ENCODE measurements at places on chromosomes 12 and 14. TPM values are rescaled to one million over a fixed set of nuclear protein-coding genes. Genes with fewer than 3 reads are reported as not detected.

- H3K27me3 ChIP-seq: no peaks in the 10 kb centered on the region
- H3K4me3 ChIP-seq: no peak overlapping the region
- H3K36me3 ChIP-seq: peaks cover 2% of the 10 kb centered on the region
- H3K4me1 ChIP-seq: peaks cover 8% of the 10 kb centered on the region
- no peak overlapping the region for H3K27ac ChIP-seq
These were observed 55.5 kb upstream of the TTC7B start for GRCh38 chr14:90871605-90872233.

CAPS2 gene
- 2.4 TPM for total RNA-seq

GRCh38 chr14:77883131-77883846, 83.4 kb downstream of the ADCK1 start:
- no peak for DNase-seq
- H3K4me1 ChIP-seq: peaks cover 7% of the 10 kb centered on the region
- H3K27ac ChIP-seq: no peak overlapping the region
- H3K27me3 ChIP-seq: no peaks in the 10 kb centered on the region
- H3K36me3 ChIP-seq: peaks cover 5% of the 10 kb centered on the region

- no peak overlapping the region for H3K4me3 ChIP-seq
- H3K27me3 ChIP-seq: peaks cover 11% of the 10 kb centered on the region
- no peaks in the 10 kb centered on the region for H3K36me3 ChIP-seq
- no peak for DNase-seq
These were observed 206.0 kb upstream of the MYL2 start for GRCh38 chr12:111126331-111126730.

DNA sequence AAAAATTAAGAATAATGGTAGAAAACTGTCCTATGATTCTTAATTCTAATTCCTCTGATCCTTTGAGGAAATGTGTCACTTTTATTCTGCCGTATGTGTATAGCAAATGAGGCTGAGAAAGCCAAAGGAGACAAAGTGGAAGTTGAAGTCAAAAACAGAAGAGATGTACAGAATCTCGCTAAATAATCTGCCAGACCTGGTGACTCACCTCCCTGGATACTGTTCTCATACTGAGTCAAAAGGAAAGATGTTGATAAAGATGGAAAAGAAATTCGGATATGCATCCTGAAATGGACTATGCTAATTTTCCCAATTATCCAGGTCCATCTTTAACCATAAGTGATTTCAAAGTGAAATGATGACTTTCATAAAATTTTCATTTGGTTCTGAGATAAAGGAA, 92.5 kb downstream of the DUSP6 start:
- no peaks in the 10 kb centered on the region for H3K27me3 ChIP-seq
- H3K27ac ChIP-seq: no peak overlapping the region
- no peak for DNase-seq
- no peaks in the 10 kb centered on the region for H3K36me3 ChIP-seq
- no peaks in the 10 kb centered on the region for H3K4me1 ChIP-seq
- no peak overlapping the region for H3K4me3 ChIP-seq

GRCh38 chr12:116547955-116548501, 11.2 kb upstream of the MAP1LC3B2 start:
- no peaks in the 10 kb centered on the region for H3K27me3 ChIP-seq
- H3K27ac ChIP-seq: peak overlapping the region; percentile 91
- no peak for DNase-seq
- peak overlapping the region; percentile 34 for H3K4me3 ChIP-seq

DNA sequence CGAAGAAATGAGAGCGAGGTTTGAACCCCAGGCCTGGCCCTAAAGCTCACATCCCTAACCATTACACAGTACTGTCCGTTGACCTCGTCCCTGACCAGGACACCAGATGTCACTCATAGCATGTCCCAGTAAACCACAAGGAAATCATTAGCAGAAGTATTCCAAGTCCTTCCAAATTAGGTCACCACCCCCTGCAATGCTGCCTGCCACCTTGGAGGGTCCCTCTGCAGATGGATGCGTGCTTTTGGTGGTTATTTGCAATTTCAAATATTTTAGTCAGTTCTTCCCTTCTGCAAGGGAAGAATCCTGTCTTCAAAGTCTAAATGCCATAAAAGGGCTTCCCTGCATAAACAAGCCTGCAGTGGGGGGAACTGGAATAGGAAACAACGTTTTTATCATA, 71.3 kb downstream of the CLMN start:
- H3K36me3 ChIP-seq: no peaks in the 10 kb centered on the region
- peak overlapping the region; percentile 3 for H3K27ac ChIP-seq
- no peak for DNase-seq
- peaks cover 25% of the 10 kb centered on the region for H3K4me1 ChIP-seq
- H3K4me3 ChIP-seq: no peak overlapping the region

- H3K4me1 ChIP-seq: peaks cover 32% of the 10 kb centered on the region
- DNase-seq: no peak
- peak within 1 kb of the TSS; percentile 65 for H3K4me3 ChIP-seq
- no peak within 1 kb of the TSS for H3K27ac ChIP-seq
- H3K36me3 ChIP-seq: no peaks in the 10 kb centered on the region
These were observed at the start of gene DNAJC22 for GRCh38 chr12:49346659-49347310. Gene DNAJC22, plus strand, starts transcription at chr12:49346888. Its CDS starts 1,985 bp downstream, at chr12:49348873.

LRP1-AS gene
- not detected for total RNA-seq

DNA sequence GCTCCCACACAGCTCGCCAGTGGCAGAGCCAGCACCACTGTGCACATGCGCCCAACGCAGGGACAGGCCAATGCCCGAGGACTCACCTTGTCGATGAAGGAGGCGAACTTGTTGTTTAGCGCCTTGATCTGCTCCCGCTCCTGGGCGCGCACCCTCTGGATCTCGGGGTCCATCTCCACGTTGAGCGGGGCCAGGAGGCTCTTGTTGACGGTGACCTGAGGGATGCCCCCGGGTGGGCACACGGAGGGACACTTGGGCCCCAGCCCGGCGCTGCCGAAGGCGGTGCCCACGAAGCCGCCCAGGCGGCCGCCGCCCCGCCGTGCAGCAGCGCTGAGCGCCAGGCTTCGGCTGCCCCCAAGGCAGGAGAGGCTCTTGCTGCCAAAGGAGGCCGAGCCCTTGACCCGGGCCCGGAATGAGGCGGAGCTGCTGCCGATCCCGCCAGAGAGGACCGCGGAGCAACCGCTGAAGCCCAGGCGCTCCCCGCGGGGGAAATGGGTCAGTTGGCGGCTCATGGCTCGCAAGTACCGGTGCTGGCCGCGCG, at the start of gene KRT72:
Gene KRT72 (minus strand): TSS at position 523 of the 541 bp plus-strand sequence. CDS start 11 bp downstream, at position 512.
- no peaks in the 10 kb centered on the region for H3K36me3 ChIP-seq
- H3K27ac ChIP-seq: no peak within 1 kb of the TSS
- peaks cover 59% of the 10 kb centered on the region for H3K27me3 ChIP-seq
- H3K4me1 ChIP-seq: no peaks in the 10 kb centered on the region
- no peak for DNase-seq
- H3K4me3 ChIP-seq: no peak within 1 kb of the TSS

GRCh38 chr14:103483600-103483999, 39.0 kb downstream of the CKB start:
- H3K27ac ChIP-seq: no peak overlapping the region
- peaks cover 11% of the 10 kb centered on the region for H3K36me3 ChIP-seq
- no peak for DNase-seq
- H3K4me1 ChIP-seq: peaks cover 6% of the 10 kb centered on the region
- H3K27me3 ChIP-seq: no peaks in the 10 kb centered on the region

KRT5 gene
- not detected for total RNA-seq

DNA sequence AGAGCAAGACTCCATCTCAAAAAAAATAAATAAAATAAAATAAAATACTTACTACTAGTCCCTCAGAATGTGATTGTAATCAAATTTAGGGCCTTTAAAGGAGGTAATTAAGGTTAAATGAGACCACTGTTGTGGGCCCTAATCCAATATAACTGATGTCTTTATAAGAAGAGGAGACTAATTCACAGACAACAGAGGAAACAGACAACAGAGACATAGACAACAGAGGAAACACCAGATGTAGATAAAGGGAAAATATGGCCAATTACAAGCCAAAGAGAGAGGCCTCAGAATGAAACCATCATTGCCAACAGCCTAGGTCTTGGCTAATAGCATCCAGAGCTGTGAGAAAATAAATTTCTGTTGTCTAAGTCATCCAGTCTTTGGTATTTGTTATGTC, 669.0 kb upstream of the FOXG1 start:
- H3K27ac ChIP-seq: no peak overlapping the region
- H3K4me1 ChIP-seq: no peaks in the 10 kb centered on the region
- no peak overlapping the region for H3K4me3 ChIP-seq
- H3K36me3 ChIP-seq: no peaks in the 10 kb centered on the region

DNA sequence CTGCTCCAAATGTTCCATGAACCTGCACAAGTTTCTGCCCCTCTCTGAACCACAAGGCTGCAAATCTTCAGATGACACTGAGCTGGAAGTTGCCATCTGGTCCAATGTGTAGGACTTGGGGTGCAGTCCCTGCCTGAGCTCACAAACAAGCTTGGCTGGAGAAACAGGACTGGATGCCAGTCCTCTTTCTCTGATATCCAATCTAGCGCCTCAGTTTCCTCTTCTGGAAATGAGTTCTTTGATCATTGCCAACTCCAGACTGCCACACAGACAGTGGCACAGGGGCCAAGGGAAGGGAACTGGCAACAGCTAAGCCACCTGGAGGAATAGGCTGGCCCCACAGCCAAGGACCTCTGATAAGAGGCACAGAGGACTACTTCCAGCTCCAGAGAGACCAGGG, 15.5 kb downstream of the CMKLR1 start:
- no peak for DNase-seq
- no peaks in the 10 kb centered on the region for H3K27me3 ChIP-seq
- H3K4me1 ChIP-seq: peaks cover 35% of the 10 kb centered on the region
- peaks cover 33% of the 10 kb centered on the region for H3K36me3 ChIP-seq
- no peak overlapping the region for H3K4me3 ChIP-seq
- no peak overlapping the region for H3K27ac ChIP-seq

DNA sequence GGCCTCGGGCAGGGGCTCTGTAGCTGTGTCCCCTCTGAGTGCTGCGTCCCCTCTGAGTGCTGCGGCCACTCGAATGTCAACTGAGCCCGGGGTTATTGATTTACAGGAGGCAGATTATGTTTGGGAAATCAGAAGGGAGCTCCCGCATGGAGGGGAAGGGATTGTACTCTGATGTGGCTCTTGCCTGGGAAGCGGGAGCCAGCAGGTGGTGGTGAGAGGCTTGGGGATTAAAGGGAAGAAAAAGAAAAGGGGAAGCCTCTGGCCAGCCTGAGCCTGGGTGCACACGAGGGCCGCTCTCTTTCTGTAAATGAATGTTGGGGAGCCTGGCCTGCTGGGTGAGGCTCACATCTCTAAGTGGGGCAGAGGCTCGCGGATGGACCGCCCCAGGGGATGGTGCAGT, 143.7 kb downstream of the AACS start:
- no peaks in the 10 kb centered on the region for H3K36me3 ChIP-seq
- H3K27me3 ChIP-seq: peaks cover 49% of the 10 kb centered on the region
- H3K27ac ChIP-seq: no peak overlapping the region
- H3K4me3 ChIP-seq: no peak overlapping the region

GRCh38 chr12:68559246-68559645, 51.5 kb upstream of the RAP1B start:
- peaks cover 30% of the 10 kb centered on the region for H3K4me1 ChIP-seq
- no peak overlapping the region for H3K27ac ChIP-seq
- H3K27me3 ChIP-seq: no peaks in the 10 kb centered on the region
- no peak overlapping the region for H3K4me3 ChIP-seq

DNA sequence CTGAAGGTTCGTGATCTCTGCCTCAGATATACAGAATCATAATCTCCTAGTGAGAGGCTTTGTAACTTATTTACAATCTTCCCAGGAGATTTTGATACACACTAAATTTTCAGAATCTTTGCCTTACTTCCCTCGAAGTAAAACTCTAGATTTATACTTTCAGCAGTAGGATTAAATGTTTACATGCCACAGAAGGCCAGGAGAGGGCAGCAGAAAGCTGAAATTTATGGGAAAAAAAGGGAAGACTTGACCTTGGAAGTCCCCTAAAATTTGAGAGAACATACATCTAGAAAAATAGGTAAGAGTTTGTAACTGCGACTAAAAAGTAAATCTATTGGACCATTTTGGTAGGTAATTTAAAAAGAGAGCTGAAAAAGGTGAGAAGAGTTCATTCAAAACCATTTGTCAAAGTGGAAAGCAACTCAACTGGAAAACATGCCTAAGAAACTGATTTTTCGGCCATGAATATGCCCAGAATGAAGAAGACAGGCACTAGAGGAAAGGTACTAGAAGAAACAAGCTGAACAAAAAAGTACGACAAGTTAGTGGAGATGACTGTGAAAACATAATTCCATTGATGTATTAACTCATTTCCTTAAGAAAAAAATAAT, 242.0 kb upstream of the MDGA2 start:
- H3K4me1 ChIP-seq: no peaks in the 10 kb centered on the region
- H3K27me3 ChIP-seq: peaks cover 14% of the 10 kb centered on the region
- no peaks in the 10 kb centered on the region for H3K36me3 ChIP-seq
- no peak overlapping the region for H3K4me3 ChIP-seq
- DNase-seq: no peak

DNA sequence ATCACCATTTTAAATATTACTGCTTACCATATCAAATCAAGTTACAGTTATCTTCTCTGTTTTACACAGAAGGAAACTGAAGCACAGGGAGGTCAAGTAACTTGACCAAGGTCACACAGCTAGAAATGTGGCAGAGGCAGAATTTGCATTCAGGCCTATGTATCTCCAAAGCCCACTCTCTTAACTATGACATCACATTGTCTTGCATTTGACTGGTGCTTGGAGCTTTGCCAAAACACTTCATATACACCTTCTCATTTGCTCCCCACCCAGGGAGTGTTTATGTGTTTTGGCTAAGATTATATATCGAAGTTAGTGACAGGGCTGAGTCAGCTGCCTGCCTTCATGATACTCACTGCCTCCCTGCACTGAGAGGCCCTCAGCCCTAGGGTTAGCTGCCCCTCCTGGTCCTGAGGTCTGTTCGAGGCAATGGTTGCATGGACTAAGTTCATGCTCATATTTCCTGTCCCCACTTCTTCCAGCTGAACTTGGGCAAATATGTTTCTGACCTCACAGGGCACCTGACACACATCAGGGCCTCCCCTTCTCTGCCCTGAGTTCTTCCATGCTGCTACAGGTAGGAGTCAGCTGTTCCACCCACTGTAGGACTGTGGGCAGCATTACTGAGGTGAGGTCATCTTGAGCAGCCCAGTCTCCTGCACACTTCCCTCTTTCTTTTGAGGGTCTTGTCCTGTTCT, 1.8 kb downstream of the GALNT6 start:
- H3K4me1 ChIP-seq: peaks cover 29% of the 10 kb centered on the region
- no peak overlapping the region for H3K4me3 ChIP-seq
- peaks cover 4% of the 10 kb centered on the region for H3K27me3 ChIP-seq

LTBR gene
- total RNA-seq: 11.8 TPM

DNA sequence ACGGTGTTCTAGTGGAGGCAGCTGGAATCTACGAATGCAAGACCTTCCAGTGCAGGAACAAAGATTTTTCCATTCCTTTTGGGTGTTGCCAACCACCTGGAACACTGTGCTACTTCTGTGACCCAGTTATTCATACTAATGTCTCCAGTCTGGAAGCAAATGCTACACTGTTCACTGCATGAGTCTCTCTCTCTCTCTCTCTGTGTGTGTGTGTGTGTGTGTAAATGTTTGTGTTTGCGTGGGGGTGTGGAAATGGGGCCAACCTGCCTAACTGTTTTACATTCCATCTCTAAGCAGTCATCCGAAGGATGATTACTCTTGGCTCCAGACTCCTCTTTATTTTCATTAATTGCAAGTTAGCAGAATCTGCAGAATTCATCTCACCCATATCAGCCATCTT, 29.9 kb upstream of the YBX3 start:
- peaks cover 5% of the 10 kb centered on the region for H3K27me3 ChIP-seq
- H3K36me3 ChIP-seq: peaks cover 5% of the 10 kb centered on the region
- H3K4me1 ChIP-seq: peaks cover 18% of the 10 kb centered on the region

Data from chondrocyte (in vitro differentiated cells).